ENCODE measurements at places on chromosomes 5 and 9.

GRCh38 chr9:127004946-127005769 is 90.6 kb downstream of the RALGPS1 start:
- DNase-seq: no peak

- DNase-seq: no peak
Measured at GRCh38 chr5:32285510-32286138, 27.1 kb downstream of the MTMR12 start.

GRCh38 chr9:129570450-129571297 is 50.2 kb downstream of the C9orf50 start:
- DNase-seq: no peak

- DNase-seq: peak; percentile 97
Measured at GRCh38 chr5:181221792-181222629, 1.1 kb upstream of the TRIM41 start.

DNA sequence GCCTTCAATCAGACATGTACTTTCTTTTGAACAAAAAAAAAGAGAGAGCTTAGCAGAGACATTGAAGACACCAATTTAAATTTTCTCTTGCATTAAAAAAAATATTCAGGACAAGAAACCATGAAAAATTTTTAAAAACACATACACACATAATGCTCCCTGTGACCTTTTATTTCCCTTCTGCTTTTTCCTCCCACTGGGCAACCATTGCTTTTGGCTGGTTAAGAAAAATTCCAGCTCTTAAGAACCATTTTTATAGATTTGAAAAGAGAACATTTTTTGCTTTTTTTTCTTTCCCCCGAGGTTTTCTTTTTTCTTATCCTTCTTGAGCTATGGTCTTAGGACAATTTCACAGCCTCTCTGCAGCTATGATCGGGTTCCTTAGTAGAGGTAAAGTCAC is 6.1 kb upstream of the HMHB1 start:
- DNase-seq: no peak

DNA sequence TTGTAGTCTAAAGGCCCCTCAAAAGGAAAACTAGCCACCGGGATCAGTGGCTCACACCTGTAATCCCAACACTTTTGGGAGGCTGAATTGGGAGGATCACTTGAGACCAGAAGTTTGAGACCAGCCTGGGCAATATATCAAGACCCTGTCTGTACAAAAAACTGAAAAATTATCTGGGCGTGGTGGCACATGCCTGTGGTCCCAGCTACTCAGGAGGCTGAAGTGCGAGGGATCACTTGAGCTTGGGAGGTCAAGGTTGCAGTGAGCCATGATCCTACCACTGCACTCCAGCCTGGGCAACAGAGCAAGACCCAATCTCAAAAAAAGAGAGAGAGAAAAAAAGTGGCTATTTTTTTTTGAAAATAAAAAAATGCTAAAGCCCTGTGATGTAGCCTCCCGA is 55.2 kb downstream of the FBXW11 start:
- DNase-seq: no peak

DNA sequence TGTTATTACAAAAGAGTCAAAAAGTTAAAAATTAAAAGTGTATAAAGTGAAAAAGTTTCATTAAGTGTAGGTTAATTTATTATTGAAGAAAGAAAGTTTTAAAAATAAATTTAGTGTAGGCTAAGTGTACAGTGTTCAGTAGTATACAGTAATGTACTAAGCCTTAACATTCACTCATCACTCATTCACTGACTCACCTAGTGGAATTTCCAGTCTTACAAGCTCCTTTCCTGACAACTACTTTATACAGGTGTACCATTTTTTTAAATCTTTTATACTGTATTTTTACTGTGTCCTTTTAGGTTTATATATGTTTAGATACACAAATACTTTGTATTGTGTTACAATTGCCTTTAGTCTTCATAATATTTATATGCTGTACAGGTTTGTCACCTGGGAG is 530.2 kb upstream of the FAM174A start:
- DNase-seq: no peak

DNA sequence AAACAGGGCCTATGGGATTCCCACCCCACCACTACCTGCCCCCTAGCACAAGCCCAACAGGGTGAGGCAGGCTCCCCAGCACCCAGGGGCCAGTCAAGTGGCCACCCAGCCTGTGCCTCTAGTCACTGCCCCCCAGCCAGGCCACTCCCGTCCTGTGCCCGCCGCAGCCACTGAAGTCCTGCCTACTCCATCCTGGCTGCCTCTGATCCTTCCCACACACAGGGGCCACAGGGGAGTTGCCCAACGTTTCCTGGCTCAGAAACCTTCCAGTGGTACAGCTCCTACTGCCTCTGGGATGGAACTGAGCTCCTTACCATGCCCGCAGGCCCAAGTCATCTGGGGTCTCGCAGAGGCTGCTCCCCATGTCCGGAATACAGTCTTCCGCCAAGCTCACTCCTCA is 70.2 kb upstream of the STXBP1 start:
- DNase-seq: no peak

- no peak for DNase-seq
Measured at GRCh38 chr9:105313238-105313637, 68.8 kb downstream of the SLC44A1 start.

- no peak for DNase-seq
Measured at GRCh38 chr9:20508242-20508641, 114.1 kb downstream of the MLLT3 start.

- DNase-seq: no peak
Measured at GRCh38 chr5:115758356-115758755, 58.1 kb downstream of the CDO1 start.

- no peak for DNase-seq
Measured at GRCh38 chr9:90868555-90868954, 66.9 kb downstream of the SYK start.

GRCh38 chr9:112443200-112443599 is 43.4 kb upstream of the KIAA1958 start:
- DNase-seq: no peak

DNA sequence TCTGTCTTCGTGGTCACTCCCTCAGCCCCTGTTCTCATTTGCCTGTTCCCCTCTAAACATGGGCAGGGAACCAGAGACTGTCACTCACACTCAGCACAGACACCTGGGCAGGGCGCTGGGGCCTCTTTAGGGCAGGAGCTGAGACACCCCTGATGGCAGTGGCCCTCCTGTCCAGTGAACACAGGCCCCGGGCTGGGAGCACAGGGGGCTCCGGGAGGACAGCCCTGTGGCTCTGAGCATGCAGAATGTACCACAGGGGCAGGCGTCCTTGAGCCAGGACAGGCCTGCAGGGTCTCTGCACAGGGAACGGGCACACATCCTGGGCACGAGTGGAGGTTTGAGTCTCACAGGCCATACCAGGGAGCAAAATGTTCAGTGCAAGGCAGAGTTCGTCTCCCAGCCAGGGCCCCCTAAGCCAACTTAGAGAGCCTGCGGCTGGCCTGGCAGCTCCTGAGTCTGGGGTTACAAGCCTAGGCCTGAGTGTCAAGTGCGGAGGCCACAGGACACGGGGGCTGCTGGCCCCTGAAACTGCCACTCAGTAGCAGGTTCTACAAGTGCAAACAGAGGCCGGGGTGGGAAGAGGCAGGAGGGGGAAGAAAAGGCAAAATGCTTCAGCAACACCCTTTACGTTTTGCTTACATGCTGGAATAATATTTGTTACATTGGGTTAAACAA is 55.9 kb upstream of the NKD2 start:
- peak; percentile 68 for DNase-seq

DNA sequence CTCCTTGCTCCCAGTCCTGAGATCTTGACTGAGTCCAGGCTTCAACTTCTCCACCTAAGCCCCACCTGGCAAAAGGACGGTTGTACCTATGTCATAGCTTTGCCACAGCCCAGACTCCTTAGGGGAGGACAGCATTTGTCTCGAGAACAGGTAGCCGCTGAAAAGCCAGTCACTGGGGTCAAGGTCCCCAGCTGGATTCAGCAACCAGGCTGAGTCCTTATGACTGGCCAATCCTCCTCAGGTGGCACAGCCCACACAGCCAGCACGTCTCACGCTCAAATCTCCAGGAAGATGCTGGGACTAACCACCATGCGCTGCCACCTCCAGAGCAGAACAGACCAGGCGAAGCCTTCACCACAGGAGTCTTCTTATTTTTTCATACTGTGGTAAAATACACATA is 27.9 kb upstream of the SMU1 start:
- no peak for DNase-seq

DNA sequence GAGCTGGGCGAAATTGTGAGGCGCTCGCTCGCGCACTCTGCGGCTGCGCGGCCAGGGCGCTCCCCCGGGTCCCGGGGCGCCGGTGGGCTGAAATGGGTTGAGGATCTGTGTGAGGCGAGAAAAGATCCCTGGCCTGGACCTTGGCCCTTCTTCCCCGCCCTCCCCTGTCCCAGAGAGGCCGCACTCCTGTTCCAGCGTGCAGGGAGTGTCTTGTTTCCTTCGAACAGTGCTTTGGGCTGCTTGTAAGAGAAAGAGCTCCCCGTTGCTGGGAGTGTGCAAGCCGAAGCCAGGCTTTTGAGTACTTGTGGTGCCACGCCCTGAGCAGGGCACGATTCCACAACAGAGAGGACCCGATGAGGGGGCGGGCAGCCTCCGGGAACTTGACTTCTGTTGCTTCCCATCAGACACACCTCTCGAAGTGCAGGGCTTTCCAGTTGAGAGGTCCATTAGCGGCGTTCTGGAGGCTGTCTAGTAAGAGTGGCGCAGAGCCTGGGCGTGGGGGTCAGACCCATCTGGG is 535 bp downstream of the DOLPP1 start:
- no peak for DNase-seq

- no peak for DNase-seq
Measured at GRCh38 chr5:126912616-126913200, 117.7 kb downstream of the MARCHF3 start.

DNA sequence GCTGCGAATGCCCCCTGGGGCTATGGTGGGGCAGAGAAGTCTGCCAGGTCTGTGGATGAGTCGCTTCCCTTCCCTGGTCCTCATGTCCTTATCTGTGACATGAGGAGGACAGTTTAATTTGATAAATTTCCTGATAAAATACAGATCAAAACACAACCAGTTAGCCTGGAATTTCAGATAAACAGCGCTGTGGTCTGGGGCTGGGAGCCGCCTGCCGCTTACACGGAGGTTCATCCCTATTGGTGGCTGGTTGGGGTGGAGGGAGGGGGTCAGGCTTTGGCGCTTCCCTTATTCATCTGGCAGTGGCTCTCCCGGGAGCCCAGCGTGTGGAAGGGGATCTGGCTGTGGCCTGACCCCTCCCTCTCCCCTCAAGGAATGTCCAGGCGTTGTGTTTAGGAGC is 17.9 kb downstream of the CRB2 start:
- DNase-seq: no peak

GRCh38 chr9:129875181-129875611 is 39.9 kb downstream of the USP20 start:
- DNase-seq: no peak

DNA sequence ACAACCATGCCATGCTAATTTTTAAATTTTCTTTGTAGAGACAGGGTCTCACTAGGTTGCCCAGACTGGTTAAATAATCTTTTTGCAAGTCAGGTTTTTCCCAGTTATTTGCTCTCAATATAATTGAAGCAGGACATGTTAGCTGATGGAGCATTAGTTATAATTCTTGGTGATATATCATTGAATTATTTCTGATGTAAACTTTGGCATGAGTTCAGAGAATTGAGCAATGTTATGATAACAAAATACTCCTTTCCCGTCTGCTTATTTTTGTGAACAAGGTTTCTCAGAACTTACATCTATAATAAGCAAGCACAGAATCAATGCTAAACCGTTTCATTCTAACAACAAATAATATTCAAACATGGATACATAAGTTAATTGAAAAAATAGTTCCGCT is 37.8 kb downstream of the BHMT start:
- DNase-seq: no peak

DNA sequence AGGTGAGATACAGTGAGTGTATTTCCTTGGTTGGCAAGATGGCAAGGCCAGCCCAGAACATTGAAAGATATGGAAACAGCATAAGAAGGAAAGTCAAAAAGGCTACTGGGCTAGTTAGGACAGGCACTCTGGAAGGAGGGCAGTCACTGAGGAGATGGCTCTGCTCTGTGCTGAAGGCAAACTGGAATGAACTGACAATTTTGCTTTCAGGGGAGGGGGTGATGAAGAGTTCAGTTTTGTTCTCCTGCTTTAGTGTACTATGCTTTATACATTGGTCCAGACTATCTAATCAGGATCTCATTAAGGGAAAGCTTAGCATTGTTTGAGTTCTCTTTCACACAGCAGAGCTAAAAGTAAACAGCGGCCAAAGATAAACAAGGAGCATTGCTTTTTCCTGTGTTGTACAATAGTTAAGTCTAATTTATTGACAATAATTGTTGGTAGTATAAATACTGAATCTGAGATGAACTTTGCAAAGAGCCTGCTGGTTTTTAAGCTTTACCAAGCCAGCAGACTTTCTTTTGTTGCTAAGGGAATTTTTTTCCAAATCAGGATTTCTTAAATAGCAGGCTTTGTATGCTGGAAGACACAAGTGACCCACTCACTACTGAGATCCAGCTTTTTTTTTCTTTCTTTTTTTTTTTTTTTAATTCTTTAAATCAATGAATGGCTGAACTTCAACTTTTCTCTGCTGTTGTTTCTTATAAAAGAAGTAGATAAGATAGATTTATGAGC is 355.5 kb downstream of the ARRDC3 start:
- DNase-seq: no peak

DNA sequence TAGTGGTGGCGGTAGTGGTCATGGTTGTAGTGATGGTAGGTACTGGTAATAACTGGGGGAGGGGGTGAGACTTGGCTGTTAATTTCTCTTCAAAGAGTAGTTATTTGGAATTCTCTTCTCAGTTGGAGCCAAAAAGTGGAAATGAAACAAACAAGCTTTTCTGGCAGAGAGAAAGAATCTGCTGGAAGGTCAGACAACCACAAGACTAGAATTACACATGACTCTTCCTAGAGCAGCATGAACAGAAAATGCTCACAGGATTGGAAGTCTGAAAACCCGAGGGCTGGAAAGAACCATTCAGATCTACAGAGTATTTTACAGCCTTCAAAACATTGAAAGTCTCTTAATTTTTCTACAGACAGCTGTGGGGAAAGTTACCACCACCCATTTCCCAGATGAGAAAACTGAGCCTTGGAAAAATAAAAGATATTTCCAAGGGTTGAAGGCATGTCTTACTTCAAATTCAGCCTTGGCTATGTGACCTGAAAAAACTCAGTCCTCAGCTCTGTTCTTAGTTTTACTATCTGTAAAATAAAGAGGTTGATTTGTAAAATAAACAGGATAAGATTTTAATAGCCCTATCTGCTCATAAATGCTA is 42.9 kb upstream of the TRIM32 start:
- no peak for DNase-seq

DNA sequence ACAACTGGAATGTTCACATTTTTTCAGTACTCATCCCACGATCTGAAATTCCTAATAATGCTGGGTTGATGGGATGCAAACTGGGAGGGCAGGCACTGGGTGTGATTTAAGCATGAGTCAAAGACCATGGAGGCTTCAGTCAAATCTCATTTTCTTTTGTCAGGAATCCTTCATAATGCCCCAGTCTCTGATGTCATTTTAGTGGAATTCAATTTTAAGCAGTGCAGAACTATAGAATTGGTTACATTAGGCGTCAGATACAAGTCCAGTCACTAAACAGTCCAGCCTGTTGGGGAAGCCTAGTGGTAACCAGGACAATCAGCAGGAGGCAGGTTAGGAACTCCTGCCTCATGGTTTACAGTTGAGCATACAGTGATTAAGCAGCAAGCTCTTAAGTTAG is 41.0 kb upstream of the TMEM215 start:
- no peak for DNase-seq

- DNase-seq: no peak
Measured at GRCh38 chr9:34793428-34793827, 83.5 kb upstream of the CCL21 start.

GRCh38 chr9:114820776-114821501 is 15.1 kb upstream of the TNFSF15 start:
- DNase-seq: no peak

All from osteocyte (in vitro differentiated cells).